H54 (cell line): ENCODE measurements at places on chromosomes 3 and 15.

- no peak for DNase-seq
Measured at GRCh38 chr3:158625881-158626280, 18.4 kb upstream of the GFM1 start.

- no peak for DNase-seq
Measured at GRCh38 chr3:49119036-49119435, 1.6 kb downstream of the USP19 start.

- no peak for DNase-seq
Measured at GRCh38 chr3:4988983-4989834, 10.0 kb downstream of the BHLHE40 start.

DNA sequence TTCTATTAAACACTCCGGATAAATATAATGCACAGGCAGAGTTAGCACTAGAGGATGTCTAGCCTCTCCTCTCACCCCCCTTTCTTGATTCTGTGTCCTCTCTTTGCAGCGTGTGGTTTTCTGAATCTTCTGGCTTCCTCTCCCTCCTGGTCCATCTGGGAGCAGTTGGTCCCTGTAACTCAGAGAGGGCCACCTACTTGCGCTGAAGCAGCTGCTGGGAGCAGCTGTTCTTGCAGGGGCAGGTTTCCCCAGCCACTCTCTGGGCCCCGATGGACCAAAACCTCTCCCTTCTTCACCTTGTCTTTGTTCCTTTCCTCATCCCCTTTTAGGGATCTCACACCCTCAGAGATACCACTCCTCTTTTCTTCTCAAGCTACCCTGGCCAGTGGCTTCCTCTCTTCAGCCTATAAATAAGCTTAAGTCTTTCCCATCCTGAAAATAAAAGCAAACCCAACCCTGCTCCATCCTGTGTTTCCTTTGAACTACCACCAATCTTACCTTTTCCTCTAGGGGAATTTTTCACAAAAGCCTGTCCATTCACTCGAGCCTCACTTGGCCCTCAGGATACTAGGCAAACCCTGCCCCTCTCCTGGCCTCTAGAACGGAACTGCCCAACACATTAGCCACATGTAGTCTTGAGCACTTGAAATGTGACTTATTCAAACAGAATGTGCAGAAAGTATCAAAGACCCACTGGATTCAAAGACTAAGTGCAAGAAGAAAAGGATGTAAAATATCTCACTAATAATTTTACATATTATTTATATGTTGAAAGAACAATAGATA is 59.7 kb downstream of the STARD5 start:
- DNase-seq: no peak

GRCh38 chr3:13379201-13379830 is 40.8 kb downstream of the NUP210 start:
- peak; percentile 92 for DNase-seq

DNA sequence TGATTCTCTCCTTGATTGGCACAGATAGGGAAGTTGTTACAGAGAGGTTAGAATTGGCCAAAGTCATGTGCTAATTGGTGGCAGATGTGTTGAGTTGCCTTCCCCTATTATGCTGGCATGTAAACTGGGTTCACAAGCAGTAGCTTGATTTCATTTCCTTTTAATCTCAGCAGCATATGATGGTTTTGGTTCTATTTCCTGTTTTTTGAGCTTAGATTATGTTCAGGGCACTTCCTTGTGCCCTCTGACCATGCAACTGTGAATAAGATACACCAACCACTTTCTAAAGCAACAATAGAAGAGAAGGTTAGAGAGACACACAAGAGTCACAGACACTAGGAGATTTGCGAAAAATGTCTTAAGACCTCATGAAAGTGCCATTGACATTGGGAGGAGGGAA is 16.5 kb downstream of the HPS3 start:
- DNase-seq: no peak

DNA sequence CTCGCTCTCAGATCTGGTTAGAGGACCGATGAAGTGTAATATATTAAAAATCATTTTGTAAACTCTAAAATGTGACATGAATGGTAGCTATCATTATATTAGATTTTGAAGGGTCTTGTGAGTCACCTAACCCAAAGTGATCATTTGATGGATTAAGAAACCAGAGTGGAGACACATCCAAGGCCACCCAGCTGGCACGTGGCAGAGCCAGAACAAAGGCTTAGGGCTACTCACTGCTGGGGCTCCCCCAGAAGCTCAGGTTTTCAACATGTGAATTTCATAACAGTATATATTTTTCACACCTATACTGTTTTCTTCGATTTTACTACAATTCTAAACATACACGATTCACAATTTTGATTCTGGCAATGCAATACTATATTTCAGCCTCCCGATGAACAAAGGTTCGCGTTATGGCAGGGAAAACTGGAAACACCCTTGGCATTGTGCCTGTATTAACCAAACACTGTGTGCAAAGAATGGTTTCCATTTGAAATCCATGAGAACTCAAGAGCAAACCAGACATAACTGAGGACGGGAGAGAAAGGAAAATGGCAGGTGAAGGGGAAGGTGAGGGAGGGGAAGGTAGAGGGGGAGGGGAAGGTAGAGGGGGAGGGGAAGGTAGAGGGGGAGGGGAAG is 88.9 kb downstream of the ADAMTS17 start:
- no peak for DNase-seq

DNA sequence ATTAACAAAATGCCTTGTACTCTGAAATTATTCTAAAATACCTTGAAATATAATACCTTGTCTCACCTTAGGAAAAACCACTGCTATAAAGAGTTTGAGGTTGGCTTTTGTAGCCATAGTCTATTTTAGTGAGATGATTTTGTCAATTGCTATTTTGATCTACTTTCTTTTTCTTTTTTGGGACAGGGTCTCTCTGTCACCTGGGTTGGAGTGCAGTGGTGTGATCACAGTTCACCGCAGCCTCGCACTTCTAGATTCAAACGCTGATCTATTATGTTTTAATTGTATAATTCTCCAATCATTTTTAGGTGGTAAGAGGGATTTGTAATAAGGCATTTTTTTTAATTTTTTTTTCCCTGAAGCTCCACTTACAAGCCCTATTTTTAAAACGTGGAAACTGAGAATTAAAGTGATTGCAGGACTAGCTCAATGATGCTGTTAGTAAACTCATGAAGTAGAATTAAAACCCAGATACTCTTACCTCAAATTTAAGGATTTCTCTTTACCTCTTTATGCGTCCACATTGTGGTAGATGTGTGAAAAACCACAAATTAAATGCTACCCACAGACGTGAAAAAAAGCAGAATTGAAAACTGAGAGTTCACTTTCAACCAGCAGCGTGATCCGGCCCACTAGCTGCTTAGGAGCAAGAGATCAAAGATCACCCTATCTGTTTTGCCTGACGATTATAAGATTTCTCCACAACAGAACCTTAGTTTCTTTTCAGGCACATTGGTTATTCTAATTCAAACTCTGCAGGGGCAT is 384.2 kb downstream of the CGGBP1 start:
- DNase-seq: no peak

GRCh38 chr15:85097725-85098124 is 116.1 kb downstream of the PDE8A start:
- no peak for DNase-seq

GRCh38 chr15:31228011-31228484 is 98.6 kb upstream of the KLF13 start:
- DNase-seq: no peak

GRCh38 chr15:50050986-50051743 is 67.9 kb downstream of the ATP8B4 start:
- DNase-seq: no peak

DNA sequence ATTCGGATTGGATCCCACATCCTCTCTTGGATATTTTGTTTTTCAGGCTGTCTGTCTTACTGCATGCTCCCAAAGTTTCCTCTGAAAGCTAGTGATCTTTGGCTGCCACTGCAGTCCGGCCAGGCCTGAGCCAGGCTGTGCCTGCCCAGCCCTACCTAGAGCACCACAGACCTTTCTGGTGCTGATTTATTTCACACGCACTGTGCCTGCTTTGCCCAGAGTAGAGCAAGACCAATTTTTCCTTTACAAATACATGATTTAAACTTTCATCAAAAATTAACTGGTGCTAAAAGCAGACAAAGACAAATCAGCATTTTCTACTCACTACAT is 28.0 kb upstream of the NDUFB4 start:
- no peak for DNase-seq

GRCh38 chr3:197256836-197257444 is 41.5 kb downstream of the DLG1 start:
- no peak for DNase-seq

DNA sequence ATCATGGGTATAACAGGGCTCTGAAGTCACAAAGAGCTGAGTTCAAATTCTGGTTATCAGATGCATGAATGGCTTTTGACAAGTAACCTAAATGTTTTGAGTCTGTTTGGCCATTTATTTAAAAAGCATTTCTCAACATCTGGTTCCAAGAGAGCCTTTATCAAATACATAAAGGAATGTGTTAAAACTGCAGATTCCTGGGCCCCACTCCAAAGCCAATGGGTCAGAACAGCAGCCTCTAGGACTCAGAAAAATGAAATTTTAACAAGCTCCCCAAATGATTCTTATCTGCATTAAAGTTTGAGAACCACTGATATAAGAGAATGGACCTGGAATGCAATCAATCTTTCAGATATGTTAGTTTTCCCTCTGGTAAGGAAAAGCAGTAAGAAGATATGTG is 3.4 kb downstream of the B4GALT4 start:
- DNase-seq: no peak

DNA sequence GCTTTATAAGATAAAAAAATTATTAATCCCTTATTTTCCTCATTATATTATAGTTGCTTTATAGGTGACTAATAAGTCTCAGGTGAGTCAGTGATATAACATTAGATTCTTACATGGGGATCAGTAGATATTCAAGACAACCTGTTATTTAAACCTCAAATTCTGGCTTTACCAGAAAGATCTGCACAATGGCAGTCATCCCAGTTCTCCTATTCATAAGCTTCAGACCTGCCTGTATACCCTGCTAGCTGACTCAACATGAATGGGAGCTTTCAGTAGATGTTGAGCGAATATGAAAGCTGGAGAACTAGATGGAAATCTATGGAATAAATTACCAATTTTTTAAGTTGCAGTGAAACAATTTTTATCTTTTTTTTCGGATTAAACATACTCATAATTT is 20.5 kb upstream of the CCDC54 start:
- DNase-seq: no peak

DNA sequence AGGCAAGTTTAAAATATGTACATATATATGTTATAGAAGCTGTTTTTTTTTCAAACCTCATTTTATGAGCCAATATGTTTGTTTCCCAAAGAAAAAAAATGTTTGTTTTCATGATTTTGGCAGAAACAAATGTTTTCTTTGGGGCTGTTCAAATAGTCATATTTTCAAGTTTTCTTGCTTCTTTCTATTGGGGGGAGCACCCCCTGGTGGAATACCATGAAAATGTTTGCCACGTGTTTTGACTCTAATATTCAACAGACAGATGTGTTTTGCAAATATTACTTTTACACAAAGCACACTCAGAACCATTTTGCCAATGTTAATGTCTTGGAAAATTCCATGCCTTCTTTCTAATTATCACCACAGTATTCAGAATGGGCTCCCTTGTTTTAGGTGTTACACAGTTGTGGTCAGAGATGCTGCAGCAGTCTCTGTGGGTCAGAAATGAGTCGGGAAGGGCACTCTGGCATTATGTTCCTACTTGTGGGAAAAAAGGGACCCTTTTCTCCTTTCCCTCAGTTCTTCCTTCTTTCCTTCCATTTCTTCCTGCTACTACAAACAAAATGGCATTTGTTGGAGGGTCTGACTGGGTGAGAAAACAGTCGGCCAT is 817.0 kb downstream of the TUSC7 start:
- DNase-seq: no peak

GRCh38 chr15:62933386-62933785 is 109.2 kb upstream of the TPM1 start:
- no peak for DNase-seq

- DNase-seq: no peak
Measured at GRCh38 chr15:67100801-67101581, 35.6 kb downstream of the SMAD3 start.

DNA sequence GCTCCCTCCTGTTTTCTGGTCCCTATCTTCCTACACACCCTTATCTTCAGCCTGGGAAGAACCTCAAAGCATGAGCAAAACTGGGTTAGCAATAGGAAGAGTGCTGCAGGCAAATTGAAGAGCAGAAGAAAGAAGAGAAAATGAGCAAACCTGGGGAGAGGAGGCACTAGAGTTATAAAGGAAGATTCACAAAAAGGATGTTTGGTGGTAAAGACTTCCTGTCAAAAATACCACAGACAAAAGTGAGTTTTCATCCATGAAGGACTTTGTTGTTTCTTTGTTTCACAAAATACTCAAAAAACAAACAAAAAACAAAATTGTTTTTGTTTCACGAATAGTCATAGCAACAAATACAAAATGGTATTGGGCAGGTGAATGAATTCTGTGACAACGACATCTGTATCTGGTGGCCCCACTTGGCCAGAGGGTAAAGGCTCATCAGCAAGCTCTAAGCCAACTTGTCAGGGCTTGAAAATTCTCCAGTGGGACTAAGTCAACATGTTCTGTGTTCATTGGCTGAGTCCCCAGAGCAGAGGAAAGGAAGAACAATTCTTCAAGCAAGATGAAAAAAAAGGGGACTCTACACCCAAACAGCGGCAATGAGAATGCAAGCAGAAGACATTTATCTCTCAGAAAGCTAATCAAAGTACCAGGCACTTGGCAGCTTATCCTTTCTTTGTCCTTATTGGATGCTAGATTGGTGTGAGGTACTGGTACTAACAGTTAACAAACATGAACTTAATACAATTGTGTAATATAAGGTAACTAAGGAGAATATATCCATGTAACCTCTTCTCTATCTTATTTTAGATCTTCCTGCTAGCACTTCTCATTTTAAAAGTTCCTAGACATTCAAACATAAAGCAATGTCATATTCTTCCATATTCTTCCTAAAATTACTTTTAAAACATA is 9.7 kb downstream of the ATP8B4 start:
- no peak for DNase-seq

- DNase-seq: no peak
Measured at GRCh38 chr3:56694867-56695683, 12.0 kb upstream of the TASOR start.

DNA sequence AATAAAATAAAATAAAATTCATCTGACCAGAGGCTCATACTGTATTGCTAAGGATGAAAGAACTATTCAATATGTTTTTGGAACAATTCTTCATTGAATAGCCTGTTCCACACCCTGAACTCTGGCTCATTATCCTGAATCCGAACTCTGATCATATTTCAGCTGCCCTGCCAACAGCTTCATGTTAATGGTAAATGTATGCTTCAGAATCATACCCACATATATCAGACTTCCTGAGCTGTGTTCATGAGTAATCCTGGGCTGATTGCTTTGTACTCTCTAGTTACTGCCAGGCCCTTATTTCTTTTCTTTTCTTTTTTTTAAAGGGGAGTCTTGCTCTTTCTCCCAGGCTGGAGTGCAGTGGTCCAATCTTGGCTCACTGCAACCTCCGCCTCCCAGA is 11.8 kb downstream of the INO80 start:
- peak; percentile 19 for DNase-seq

GRCh38 chr3:8546609-8547008 is 45.0 kb downstream of the LMCD1 start:
- DNase-seq: no peak

- no peak for DNase-seq
Measured at GRCh38 chr15:69412274-69412673, 1.9 kb upstream of the KIF23 start.
